ENCODE measurements at places on chromosomes 2 and 18.

DNA sequence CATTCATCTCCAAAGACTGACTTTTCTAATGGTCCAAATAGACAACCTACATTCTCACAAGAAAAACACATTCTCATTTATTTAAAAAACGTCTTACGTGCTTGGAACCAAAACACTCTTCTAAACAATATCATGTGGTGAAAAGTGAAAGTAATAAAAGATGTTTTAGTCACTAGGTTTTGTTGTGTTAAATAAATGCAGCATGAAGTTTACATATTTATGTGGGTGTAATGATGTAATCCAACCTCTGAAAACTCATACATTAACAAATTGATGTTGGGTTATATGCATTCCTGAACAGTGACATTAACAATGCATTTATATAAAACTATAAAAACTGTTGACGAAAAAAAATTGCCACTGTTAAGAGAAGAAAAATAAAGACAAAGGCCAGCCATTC, 55.1 kb upstream of the ACVR2A start:
- DNase-seq: no peak

DNA sequence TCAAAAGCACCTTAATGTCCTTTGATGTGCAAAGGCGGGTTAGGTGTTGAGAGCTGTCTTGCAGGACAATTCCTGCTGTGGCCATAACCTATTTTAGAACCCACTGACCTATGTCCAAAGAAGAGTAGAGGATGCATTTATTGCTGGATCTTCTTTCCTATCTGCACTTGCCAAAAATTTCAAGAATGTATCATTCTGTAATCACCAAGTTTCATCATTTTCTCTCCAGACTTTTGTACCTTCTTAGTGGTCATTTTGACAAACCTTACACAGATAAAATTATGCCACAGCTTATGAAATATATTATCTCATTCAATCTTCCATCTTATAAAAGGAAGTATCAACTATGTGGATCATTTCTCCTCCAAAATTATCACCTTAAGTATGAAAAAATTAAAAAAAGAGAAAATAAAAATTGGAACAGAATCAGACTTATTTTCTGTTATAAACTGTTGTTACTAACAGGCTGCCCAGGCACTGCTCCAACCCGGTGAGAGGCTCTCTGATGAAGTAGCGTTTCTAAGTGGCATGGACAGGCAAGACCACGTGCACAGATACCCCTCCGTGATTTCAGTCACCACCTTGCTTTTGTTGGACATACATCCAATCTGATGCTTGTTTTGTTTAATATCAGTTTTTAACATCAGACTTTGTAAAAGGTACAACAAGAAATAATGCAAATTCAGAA, 559.9 kb upstream of the ID2 start:
- no peak for DNase-seq

- peak; percentile 9 for DNase-seq
These were observed at the start of gene RAB27B for GRCh38 chr18:54828281-54828881. Gene RAB27B, plus strand, starts transcription at chr18:54828477. Its CDS starts 49,109 bp downstream, at chr18:54877586.

GRCh38 chr2:29196792-29197788, 81.9 kb downstream of the CLIP4 start:
- DNase-seq: peak; percentile 56

DNA sequence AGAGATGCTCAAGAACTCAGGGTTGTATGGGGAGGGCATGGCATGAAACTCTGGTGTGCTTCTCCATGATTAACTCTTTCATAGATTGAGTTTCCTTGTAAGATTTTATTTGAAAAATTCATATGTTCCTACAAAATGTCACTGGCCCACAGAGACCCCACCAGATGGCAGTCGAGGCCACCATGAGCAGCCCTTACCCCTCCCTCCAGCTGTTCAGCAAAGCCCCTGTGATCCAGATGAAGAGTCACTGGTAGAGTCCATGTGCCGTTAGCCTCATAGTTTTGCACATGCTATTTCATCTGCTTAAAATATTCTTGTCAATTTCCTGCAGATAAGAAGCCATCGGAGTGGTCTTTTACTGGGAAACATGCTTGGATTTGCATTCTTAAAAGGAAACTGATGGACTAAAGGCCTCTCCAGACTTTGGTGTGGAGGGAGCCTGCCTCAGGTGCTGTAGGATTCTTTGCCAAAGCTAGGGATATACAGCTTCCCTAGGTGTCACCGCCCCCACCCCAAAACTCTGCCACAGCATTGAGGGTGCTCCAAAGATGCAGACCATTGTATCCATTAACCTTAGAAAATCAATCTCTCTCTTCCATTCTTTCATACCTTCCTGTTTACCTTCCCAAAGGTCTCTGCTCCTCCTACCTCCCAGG, 18.8 kb downstream of the ZNF385B start:
- DNase-seq: no peak

GRCh38 chr18:36496022-36496421, 198.5 kb downstream of the FHOD3 start:
- DNase-seq: no peak

DNA sequence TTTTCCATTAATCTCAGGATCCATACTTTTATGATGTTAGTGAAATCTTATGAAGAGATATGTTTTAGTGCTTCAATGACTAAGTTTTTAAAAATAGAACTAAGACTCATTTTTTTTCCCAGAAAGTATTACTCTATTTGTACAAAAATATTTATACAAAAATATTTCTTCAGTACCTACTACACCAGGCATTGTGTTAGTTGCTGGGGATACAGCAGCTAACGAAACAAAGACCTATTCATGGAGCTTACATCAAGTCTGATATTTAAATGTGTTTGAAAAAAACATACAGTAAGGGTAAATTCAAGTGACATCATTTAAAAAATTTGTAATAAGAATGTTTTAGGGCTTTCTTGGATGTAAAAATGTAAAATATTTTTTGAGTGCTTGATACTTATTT, 11.6 kb downstream of the VAPA start:
- no peak for DNase-seq

DNA sequence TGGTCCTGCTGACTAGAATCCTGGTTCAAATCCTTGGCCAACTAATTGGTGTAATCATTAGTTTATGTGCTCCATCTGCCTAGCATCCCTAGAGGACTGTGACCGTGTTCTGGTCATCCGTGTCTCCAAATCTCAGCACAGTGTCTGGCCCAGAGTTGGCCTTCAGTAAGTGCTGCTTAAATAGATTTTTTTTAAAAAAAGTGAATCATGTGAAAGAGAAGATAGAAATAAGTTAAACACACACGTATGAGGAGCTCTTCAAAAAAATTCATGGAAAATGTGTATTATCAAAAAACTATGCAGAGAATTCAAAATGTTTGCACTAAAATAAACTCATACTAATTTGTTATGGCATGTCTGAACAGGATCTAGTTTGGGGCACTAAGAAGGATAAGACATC, 129.3 kb upstream of the TLK1 start:
- no peak for DNase-seq

DNA sequence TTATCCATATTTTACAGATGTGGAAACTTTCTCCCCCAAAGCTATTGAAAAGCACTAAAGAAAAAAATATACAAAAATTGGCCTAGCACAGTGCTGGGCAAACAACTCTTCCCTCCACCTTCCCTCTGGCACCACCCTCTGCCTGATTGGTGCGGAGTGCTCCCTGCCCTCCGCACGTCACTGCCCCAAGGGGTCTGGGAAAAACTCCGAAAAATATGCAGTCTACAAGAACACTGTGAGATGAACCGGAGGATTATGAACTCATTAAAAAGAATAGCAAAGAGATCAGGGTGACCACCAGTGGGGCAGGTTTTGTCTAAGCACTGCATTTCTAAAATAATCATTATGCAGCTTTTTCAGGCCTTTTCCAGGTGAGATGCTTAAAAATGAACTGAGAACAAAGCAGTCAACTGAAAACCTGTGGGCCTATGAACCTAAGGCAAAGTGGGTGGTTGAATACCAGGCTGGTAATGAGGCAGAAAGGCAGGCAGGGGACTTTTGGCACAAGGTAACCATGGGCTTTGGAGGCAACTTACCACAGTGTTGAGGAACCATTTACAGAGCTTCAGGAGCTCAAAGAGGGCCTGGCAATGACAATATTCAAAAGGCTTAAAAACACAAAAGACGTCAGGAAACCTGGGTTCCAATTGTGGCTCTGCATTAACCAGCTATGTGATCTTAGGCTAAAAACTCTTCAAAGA, 57.5 kb downstream of the AAK1 start:
- DNase-seq: no peak

GRCh38 chr2:65500310-65501040, 68.1 kb upstream of the SPRED2 start:
- no peak for DNase-seq

- no peak for DNase-seq
These were observed 182.6 kb downstream of the GULP1 start for GRCh38 chr2:188474316-188474715.

DNA sequence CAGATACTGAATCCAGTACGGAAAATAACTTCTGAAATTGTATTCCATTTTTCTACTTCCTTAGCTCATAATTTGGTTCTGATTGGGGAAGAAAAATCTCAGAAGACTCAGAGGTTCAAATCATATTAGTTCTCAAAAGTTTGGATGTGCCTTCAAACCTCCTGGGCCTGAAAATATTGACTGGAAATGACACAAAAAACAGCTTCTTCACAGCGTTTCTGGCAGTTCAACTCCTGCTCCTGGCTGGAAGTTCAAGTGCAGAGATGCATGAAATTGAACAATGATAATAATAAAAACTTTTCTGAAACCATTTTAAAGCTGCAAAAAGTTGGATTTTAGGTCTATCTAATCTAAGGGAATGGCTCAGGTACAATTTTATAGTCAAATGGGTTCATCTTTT, 1459.9 kb upstream of the CELF4 start:
- DNase-seq: no peak

DNA sequence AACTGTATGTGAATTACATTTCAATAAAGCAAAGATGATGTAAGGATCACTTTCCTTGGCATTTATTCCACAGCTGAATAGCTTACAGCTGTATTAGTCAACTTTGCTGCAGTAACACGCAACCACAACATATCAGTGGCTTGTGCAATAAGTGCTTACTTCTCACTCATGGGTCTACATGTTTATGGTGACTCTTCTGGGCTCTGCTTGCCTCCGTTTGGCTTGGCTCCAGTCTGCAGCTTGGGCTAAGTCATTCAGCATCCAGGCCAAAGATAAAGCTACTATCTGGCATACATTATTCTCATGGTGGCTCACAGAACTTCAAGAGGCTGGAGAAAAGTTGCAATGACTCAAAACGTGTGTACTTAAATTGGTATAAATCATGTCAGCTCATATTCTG, 355.0 kb downstream of the RNF144A start:
- DNase-seq: peak; percentile 46

DNA sequence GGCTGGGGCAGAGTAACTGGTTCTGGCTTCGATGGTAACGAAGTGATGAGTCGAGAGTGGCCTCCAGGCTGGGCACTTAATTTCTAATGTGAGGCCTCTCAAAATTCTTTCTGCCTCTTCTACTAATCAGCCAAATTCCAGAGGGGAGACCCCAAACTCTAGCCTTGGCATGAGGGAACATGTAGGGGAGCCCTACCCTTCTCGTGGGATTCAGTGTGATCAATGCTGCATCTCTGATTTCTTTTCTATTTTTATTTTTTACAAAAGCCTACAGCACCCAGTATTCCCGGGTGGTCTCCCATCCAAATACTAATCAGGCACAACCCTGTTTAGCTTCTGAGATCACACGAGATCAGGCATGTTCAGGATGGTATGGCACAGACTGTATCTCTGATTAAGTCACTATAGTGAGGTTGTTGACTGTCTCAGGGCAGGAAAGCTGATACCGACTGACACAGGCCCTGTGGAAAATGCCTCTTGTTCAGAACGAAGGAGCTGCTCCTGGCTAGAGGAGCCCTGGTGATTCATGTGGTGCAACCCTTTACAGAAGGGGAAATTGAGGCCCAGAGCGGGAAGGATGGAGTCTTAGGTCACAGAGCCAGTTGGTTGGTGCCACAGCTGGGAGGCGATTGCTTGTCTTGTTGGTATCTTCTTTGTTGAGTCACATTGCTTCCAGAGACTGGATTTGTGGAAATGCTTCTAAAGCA, 126.3 kb upstream of the HS6ST1 start:
- no peak for DNase-seq

Data from suppressor macrophage treated with lipopolysaccharide for 4 hours (primary cell).